ENCODE measurements at places on chromosomes 4 and X.

DNA sequence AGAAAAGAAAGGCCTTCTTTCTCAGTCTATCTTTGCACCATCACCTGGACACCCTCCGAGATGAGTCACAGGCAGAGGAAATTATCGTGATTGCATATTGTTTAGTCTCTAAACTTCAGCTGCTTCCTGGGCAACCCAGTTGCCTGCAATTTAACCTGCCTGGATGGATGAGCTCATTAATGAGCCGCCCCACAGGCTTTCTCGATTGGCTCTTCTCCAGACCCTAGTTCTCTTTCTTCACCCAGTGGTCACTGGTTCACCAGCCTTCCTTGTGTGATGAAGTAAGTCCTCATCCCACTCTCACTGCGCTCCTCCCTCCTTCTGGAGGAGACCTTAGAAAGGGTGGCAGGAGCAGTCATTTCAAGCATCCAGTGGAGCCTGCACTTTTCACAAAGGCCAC, 94.4 kb downstream of the SOWAHB start:
- DNase-seq: no peak

GRCh38 chr4:151692443-151692782, 68.4 kb downstream of the GATB start:
- DNase-seq: no peak

DNA sequence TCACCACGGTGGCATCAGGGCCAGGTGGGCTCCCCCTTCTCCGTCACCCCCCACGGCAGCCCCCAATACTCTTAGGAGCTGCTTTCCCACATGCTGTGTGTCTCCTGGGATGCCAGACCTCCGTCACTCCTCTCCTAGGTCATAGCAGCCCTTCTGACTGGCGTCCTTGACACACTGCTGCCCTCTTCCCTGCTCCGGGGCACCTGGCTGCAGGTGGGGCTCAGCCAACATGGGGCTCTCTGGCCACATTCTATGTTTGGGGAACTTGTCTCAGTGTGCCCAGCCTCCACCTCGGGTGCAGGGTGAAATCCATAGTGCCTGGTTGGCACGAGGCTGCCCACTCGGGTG, 13.8 kb downstream of the TMEM175 start:
- DNase-seq: no peak

GRCh38 chr4:59570860-59571476, 1629.2 kb upstream of the ADGRL3 start:
- DNase-seq: no peak

DNA sequence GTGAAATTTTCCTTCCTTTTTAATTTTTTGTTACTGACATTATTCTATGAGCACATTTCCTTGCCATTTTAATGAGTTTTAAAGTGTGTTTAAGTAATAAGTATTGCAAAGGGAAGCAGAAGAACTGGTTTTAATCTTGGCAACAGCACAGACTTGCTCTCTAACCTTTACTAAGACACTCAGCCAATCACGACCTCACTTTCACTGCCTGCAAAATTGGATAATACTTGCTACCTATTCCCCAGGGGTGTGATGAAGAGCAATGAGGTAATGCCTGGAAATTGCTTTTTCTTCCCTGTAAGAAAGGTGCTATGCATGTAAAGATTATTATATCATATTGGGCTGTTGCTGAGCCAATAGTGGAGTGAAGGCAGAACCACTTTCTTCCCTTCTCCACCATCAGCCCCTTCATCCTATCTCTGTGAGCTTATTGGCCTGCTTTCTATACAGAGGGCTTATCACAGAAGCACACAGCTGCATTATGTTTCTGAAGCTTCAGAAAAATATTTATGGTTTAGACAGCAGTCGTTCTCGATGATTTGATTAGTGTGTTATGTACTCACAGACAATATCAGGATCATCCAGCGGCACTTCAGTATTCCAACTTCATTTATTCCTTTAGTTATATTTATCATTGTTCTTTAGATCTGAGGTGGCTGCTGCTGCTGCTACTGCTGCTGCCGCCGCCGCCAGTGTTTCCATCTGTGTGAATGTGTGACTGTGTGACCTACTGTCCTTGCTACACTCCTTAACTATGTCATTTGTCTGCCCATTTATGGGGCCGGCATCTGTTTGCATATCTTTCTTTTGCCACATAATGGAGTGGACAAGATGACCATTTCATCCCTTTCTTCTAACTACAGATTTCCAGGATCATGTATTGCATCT, 255.1 kb downstream of the C4orf33 start:
- no peak for DNase-seq

GRCh38 chrX:69664693-69665092, 48.8 kb downstream of the EDA start:
- no peak for DNase-seq

- no peak for DNase-seq
Measured at GRCh38 chr4:2261853-2262144, at the start of gene MXD4. TSS of gene MXD4 (minus strand) at chr4:2262109. CDS start at chr4:2261980, 129 bp downstream.

- DNase-seq: no peak
Measured at GRCh38 chr4:109125084-109125483, 177.4 kb downstream of the COL25A1 start.

DNA sequence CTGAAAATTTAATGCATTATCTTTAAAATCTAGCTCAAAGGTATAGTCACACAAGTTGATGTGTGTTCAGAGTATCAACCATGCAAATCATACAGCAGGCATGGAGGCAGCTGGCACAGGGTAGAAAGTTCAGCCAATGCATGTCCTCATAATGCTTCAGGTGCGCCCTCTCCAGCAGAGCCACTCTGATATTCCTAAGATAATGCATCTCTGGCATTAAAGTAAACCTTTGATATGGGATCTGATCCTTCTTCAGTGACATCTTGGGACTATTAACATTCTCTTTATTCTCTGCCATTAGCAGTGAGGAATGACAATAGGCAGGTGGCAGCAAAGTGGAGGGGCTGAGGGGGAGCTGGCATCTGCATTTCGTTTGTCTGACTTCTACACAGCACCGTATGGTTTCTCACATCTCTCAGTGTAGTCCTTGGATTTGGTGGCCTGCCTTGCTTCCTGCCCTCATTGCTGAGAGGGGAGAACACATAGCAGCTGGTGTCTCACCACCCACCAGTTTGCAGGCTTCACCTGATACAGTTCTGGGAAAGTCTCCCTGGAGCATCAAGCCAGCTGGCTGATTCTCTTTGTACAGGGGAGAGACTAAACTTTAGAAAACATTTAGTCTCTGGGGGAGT, 168.7 kb upstream of the TBC1D9 start:
- DNase-seq: no peak

GRCh38 chrX:154717824-154718223, 33.1 kb downstream of the GAB3 start:
- no peak for DNase-seq

- peak; percentile 42 for DNase-seq
Measured at GRCh38 chrX:19747652-19748610, 139.5 kb downstream of the SH3KBP1 start.

GRCh38 chrX:105323928-105324327, 103.4 kb upstream of the TEX13A start:
- no peak for DNase-seq

GRCh38 chr4:5928274-5928673, 35.4 kb upstream of the CRMP1 start:
- DNase-seq: no peak

- DNase-seq: no peak
Measured at GRCh38 chr4:38920186-38920585, 52.6 kb downstream of the FAM114A1 start.

- no peak for DNase-seq
Measured at GRCh38 chr4:149690726-149691125, 124.9 kb downstream of the IQCM start.

DNA sequence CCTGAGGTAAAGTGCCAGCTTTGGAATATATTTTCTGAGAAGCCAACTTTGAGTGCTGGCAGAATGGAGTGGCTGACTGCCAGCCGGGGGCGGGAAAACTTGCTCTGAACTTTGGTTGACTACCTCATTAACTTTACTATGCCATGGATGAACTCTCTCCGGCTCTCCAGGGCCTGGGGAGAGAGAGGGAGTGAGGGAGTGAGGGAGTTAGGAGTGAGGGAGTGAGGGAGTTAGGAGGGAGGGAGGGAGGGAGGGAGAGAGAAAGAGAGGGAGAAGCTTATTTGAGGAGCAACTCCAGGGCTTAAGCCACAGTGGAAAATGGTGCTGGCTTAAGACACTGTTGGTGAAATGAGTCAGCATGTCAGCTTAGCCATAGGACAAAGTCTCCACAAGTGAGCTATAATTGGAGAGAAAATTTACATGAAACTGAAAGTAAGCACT, 280.9 kb upstream of the RPS6KA3 start:
- no peak for DNase-seq

DNA sequence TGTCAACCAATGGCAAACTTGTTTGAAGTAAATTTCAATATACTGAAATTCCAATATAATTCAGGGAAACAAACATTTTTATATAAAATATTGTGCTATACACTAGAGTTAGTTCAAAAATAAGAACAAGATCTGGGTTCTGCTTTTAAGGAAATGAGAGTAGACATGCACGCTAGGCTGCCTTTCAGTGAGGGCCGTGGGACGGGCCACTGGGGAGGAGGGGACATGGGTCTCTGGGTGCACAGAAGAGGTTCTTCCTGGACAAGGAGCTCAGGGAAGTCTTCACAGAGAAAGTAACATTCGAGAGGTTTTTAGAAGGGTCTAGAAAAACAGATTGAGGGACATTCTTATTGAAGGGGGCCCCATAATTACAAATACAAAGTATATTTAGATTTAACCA, 64.4 kb downstream of the SHROOM3 start:
- no peak for DNase-seq

GRCh38 chr4:146255463-146255862, 41.1 kb downstream of the REELD1 start:
- no peak for DNase-seq

DNA sequence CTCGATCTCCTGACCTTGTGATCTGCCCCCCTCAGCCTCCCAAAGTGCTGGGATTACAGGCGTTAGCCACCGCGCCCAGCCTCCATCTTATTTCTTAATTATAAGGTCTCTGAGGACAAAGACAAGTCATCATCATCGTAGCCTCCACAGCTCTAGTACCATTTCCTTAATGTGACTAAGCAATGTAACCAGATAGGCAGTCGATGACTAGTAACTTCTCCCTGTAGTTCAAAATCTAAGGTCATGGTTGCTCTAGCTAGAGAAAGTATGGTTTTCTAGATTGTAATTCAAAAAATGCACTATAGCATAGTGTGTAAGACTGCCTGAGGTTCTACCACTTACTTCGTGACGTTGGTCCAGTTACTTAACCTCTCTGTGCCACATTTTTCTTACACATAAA, 6.9 kb downstream of the SLC39A8 start:
- no peak for DNase-seq

DNA sequence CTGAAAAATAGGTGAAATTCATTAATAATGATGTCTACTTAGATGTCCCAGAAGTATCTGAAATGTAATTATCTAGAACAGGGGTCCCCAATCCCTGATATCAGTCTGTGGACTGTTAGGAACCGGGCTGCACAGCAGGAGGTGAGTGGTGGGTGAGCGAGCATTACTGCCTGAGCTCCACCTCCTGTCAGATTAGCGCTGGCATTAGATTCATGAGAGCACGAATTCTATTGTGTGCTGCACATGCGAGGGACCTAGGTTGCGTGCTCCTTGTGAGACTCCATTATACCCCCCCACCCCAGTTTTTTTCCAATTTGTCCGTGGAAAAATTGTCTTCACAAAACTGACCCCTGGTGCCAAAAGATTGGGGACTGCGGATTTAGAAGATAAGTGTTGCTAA, 458.8 kb downstream of the CCSER1 start:
- DNase-seq: no peak

- no peak for DNase-seq
Measured at GRCh38 chr4:2733844-2734574, 22.1 kb downstream of the TNIP2 start.

- DNase-seq: no peak
Measured at GRCh38 chr4:52979020-52979419, 116.9 kb downstream of the RASL11B start.

GRCh38 chr4:109232681-109233080, 69.8 kb downstream of the COL25A1 start:
- DNase-seq: no peak

DNA sequence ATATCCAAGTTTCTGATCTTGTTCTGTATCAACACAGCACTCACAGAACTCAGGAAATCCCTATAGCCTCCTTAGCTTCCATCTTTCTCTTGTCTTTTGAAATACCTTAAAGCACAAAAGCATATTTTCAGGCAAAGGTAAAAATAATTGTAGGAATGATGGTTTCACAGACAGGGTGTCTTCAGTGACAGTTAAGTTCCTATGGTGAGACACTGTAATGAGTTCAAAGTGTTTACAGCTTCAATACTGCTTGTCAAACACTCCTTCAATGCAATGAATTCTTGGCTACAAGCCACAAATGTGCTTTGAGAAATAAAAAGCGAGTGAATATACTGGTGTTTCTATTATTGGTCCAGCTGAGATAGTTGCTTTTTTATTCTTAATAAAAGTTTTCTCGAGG, 466.0 kb downstream of the DMD start:
- no peak for DNase-seq

DNA sequence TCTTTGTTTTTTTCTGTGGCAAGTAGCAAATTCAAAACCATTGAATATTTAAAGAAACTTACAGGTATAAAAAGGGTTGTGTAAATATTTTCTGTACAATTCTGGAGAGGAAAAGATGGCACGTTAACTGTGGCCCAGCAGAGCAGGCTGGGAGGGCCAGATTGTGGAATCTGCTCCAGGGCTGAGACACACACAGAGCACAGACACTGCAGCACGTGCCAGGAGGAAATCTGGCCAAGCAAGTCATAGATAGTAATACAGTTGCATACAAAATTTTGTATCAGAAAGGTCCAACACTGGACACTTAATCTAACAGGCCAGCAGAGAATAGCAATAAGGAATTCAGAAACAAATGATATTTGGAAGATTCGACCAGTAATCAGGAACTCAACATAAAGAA, 763.7 kb downstream of the PDHA2 start:
- DNase-seq: no peak

- DNase-seq: no peak
Measured at GRCh38 chr4:118969359-118969758, 80.7 kb downstream of the SYNPO2 start.

DNA sequence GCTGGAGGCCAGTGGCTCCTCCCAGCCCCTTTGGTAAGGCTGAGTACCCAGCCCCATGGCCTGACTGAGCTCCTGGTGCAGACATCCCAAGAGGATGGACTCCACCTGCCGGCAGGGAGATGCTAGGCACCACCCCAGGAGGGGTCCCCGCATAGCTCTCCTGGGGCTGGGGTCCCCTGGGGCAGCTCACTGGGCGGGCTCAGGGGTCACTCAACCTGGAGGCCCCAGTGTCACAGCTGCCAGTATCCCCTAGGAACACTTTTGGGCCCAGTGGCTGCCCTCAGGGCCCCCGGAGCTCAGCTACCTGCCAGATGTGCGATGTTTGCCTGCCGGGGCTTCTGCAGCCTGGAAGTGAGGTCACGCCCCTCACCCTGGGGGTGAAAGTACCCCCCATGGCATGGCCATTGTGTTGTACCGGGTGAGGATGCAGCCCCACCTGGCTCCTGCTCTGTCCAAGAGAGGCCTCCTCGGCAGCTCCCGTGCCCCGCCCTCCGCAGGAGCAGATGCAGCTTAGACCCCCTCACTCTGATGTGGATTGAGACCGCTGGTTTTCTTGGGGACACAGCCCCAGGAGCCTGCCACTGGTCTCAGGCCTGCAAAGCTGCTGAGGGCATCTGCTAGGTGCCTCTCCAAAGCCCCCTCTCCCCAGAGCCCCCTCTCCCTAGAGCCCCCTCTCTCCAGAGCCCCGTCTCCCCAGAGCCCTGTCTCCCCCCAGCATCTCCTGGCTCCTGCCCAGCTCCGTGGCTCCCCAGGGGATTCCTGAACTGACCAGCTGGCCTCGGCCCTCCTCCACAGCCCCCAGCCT, 6.7 kb upstream of the HGFAC start:
- no peak for DNase-seq

- no peak for DNase-seq
Measured at GRCh38 chr4:57013543-57014120, 34.9 kb downstream of the POLR2B start.

GRCh38 chrX:153776611-153777045, 4.2 kb upstream of the SRPK3 start:
- no peak for DNase-seq
